ENCODE measurements at places on chromosomes 5 and 9.

GRCh38 chr5:106759581-106759980 is 911.2 kb downstream of the EFNA5 start:
- DNase-seq = no peak

GRCh38 chr9:88536023-88536324 is 996 bp downstream of the NXNL2 start:
- DNase-seq = no peak

GRCh38 chr5:173794901-173795416 is 93.2 kb upstream of the CPEB4 start:
- no peak for DNase-seq

- no peak for DNase-seq
Measured at GRCh38 chr9:99682870-99683269, 138.8 kb upstream of the NR4A3 start.

- no peak for DNase-seq
Measured at GRCh38 chr9:109387206-109387605, 66.3 kb upstream of the EPB41L4B start.

- DNase-seq = no peak
Measured at GRCh38 chr5:1657161-1657741, 133.5 kb upstream of the LPCAT1 start.

DNA sequence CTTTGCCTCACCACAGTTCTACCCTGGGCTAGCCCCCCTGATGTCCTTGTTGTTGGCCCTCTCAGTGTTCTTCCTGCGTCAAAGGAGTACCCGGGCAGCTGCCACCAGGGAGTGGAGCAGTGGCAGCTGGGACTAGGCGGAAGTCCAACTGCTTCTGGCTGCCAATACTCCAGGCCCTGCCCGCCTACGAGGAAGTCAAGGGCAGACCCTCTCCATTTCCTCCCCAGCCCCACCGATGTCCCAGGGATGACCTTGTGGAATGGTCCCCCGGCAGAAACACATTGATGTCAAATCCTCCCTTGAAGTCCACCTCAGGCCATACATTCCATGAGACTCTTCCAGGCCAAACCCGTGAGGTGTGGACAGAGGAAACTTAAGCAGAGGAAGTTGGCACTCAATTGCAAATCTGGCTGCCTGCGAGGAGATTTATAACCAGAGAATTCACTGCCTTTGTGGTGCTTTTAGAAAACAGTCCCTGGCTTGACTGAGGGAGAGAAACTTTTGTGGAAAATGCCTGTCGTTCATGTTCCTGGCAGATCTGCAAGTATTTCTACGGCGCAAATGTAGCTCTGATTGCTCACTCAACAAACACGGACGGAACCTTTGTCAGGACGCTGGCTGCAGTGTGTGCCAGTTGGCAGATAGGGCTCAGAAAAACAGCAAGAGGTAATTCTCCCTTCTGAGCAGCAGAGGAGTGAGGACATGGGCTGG is 339.7 kb downstream of the RAB3C start:
- no peak for DNase-seq

GRCh38 chr9:126698756-126699155 is 85.0 kb downstream of the LMX1B start:
- DNase-seq = no peak

- no peak for DNase-seq
Measured at GRCh38 chr9:135075234-135076142, 12.0 kb upstream of the OLFM1 start.

GRCh38 chr9:136526625-136527066 is 19.2 kb downstream of the NOTCH1 start:
- no peak for DNase-seq

DNA sequence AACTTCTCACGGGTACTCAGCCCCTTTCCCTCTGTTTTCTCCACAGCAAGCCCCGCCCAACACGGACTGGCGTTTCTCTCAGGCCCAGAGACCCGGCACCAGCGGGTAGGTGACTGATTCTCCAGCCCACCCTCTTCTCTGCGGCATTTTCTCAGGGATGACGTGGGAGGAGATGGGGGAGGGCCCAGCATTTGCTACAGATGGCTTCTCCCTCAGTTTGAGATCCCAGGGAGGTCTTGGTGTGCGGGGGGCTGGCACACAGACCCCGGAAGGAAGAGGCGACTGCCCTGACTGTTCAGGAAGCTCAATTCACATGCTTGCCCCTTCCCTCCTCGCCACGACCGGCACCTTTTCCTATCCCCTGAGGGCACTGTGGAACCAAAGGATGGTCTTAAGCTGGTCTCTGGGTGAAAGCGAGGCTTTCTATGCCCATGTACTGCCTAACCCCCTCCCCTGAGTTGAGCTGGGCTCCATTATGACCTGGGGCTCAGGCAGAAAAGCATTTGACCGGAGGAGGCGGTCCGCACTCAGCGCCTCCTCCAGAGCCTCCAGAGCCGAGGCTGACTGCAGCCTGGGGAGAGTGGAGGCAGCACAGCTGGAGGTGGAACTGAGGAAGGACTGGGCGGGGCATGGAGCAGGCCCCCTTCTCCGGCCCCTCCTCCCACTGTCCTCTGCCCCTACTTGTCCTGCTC is 6.0 kb downstream of the PCDHGC5 start:
- DNase-seq = no peak

All from T follicular helper cell (primary cell).